Activated gamma-delta T cell treated with anti-CD3 and anti-CD28 coated beads, Interleukin-2, amount 50 U/mL, for 16 hours (primary cell): ENCODE measurements at places on chromosomes 12 and 14.

DNA sequence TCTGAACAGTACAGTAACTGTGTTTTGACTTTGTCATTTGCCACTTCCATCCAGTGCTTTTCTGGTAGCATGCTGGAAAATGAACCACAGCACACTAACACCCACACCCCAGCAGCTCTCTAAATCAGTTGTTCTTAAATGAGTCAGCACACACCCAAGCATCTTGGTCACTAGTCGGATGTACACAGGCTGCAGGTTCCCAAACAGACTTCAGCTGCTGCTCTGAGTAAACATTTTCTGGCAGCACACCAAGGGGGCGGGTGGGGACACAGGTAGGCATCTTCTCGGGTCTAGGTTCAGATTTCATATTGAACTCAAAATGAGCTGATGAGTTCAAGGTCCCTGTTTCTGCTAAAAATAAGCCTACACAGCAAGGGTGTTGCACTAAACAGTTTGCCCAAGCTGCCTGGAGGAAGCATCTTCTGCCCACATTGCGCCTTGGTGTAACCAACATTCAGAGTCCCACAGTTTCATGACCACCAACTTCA is 39.8 kb downstream of the IFNG start:
- DNase-seq, result peak; percentile 44

DNA sequence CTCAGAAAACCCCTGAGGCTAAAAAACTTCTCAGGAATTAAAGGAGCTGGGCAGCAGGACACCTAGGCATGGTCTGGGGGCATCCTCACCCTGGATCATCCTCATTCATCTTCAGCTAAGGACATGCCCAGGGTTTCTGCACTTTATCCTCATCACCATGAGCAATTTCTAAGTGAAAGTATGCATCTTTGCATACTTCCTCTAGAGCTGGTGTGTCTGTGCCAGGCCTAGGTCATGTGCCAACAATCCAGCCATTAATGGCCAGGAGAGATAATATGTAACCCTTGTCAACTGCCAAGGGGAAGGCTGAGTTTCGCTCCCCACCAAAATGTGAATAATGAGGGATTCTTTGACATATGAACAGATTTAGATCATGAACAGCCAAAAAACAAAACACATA is 160.5 kb downstream of the KITLG start:
- DNase-seq, result no peak

DNA sequence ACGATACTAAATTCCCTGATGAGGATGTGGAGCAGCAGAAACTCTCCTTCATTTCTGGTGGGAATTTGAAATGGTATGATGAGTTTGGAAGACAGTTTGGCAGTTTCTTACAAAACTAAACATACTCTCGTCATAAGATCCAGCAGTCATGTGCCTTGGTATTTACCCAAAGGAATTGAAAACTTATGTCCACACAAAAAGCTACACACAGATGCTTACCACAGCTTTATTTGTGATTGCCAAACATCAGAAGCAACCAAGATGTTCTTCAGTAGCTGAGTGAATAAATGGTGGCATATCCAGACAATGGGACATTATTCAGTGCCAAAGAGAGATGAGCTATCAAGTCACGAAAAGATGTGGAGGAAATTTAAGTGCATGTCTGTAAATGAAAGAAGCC is 10.7 kb upstream of the APOLD1 start:
- DNase-seq, result no peak

- no peak for DNase-seq
Measured at GRCh38 chr12:79659961-79660431, 30.8 kb downstream of the PAWR start.

GRCh38 chr14:79686196-79686595 is 525.1 kb downstream of the DIO2 start:
- DNase-seq, result no peak

- no peak for DNase-seq
Measured at GRCh38 chr12:74646831-74647230, 109.2 kb downstream of the ATXN7L3B start.

DNA sequence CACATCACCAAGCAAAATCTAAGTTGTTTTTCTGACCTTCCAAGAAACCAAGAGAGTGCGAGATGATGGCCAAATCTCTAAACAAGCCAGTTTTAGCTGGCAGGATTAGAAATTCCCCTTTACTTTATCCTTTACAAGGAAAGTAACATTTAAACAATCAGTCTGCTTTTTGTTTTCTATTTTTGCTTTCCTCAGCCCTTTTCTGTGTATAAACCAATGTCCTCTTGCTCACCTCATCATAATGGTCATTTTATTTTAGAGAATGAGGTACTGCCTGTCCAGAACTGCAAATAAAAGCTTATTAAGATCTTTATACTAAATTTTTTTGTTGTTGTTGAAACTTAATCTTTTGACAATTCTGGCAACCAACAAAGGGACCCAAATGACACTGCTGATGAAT is 442.4 kb upstream of the GARIN6 start:
- no peak for DNase-seq

DNA sequence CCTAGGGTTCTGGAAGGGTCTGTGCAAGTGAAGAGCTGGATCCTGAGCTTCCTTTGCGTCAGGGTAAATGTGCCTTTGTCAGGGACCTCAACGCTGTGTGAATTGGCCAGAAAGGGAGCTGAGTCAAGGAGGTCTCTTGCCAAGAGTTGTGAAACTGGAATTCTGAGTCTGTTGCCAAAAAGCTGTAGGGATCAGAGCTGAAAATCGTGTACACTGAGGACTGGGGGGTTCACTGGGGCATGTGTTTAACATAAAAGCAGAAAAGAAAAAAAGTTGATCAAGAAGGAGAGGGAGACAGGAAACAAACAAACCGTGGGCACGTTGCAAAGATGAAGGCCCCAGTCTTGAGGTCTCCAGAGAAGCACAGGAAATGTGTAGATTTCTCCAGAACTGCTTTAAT is 1081.5 kb downstream of the VRK1 start:
- peak; percentile 2 for DNase-seq

- no peak for DNase-seq
Measured at GRCh38 chr14:36845356-36846012, 183.8 kb downstream of the PAX9 start.

- DNase-seq, result no peak
Measured at GRCh38 chr14:98237939-98238338, 1034.1 kb downstream of the BCL11B start.

DNA sequence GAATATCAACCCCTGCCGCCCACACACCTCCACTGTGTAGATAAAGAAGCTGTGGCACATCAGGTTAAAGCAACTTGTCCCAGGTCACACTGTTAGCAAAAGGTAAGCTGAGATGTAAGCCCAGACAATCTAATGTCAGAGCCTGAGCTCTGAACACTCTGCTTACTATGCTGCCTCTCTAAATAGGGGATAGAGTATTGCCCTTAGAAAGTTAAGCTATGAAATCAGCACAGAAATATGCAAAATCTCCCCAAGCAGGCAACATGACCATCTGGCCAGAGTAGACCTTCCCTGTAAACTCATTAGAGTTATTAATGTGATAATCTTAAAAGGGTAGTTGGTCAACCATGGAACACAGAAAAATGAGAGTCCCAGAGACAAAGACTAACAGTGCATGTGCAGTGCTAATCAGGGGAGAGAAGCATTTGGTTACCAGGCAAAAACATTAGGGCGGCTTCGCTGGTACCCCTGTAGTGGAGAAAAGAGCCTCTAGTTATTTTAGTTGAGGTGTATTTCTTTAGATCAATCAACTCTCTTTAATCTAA is 171.0 kb downstream of the BTG1 start:
- DNase-seq, result no peak

GRCh38 chr14:20564501-20564997 is 3.7 kb upstream of the RNASE9 start:
- no peak for DNase-seq

DNA sequence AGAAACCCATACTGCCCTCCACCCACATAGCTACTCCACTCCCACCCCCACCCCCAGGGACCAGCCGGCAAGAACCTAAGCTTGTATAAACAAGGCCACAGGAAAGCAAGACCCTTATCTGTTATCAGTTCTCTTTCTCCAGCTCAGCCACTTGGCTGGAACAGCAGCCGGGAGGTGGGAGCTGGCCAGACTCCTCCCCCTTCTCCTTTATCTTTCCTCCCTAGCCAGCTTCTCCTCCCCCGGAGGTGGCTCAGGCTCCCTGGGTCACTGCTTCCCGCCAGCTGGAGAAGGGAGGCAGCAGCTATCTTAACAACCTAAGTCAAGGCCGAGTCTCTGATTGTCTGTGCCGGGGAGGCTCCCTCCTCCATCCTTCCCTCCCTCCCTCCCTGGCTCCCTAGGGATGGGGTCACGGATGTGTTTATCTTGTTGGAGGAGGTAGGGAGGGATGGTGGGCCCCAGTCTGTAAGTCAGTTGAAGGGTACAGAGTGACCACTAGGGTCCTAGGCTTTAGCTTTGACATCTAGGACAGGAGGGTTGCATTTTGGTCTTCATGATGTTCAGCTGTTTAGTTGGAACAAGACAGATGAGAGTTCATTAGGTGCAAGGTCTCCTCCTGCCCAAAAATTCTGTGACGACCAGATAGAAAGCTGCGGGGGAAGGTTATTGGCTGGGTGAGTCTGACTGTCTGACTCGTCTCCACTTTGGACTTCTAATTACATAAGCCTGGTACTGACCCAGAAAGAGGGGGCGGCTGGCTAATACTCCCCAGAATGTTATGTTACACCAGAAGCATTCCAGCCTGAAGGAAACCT is 29.7 kb downstream of the ZFP36L1 start:
- DNase-seq, result no peak

- DNase-seq, result no peak
Measured at GRCh38 chr12:29333178-29333577, 47.8 kb downstream of the ERGIC2 start.
